ENCODE measurements at places on chromosomes 5 and 9.

GRCh38 chr9:124054582-124055227 is 43.1 kb downstream of the LHX2 start:
- DNase-seq, result peak; percentile 71

DNA sequence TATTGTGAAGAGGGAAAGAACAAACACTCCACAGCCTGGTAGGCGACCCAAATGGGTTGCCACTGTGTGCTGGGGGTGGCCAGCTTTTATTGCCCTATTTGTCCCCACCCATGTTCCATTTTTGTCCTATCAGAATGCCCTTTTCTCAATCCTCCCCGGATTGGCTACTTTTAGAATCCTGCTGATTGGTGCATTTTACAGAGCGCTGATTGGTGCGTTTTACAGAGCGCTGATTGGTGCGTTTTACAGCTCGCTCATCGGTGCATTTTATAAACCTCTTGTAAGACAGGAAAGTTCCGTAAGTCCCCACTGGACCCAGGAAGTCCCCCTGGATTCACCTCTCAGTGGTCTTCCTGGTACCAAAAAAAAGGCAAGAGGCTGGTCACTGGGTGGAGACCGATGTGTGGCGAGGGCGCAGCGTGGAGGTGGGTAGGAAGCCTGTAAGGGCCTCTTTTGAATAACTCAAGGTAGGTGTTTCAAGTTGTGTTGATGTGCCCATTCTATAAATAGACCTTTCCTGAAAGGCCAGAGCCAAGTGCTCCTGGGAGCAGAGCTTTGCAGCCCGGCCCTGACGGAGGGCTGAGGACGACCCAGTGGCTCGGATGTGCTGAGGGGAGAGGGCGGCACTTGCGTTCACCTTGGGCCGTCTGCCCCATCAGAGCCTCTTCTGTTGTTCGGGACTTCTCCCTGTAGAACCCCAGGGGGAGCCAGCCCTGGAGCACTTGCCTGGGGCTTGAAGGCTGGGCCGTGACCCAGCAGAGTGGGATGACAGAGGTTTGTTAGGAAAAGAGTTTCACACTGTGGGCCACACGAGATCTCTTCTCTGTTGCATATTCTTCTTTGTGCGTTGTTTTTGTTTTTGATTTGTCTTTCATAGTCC is 7.2 kb upstream of the GFPT2 start:
- no peak for DNase-seq

DNA sequence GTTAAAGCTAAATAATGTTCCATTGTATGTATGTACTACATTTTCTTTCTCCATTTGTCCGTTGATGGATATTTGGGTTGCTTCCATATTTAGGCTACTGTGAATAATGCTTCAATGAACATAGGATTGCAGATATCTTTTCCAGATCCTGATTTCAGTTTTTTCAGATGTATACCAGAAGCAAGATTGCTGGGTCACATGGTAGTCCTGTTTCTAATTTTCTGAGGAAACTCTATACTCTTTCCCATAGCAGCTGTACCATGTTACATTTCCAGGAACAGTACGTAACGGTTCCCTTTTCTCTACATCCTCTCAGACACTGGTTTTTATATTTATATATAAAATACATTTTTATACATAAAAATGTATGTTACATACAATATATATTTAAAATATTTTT is 121.8 kb downstream of the GCNT1 start:
- no peak for DNase-seq

- no peak for DNase-seq
Measured at GRCh38 chr5:120794121-120794520, 330.0 kb downstream of the PRR16 start.

DNA sequence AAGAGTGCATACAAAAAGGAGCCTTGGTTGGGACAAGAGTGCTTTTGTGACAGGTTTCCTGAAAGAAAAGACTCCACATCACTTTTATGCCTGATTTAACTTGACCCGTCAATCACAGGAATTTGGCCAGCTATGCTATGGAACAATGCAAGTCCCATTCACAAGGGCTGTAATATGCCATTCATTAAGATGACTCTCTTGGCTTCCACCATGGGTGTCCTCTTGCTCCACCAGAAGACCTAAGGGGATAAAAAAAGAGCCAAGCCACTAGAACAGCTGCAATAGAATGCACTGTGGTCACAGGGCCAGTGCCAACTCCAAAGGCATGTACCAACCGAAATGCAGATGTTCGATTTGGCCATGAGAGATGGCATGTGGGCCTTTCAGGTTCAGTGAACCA is 480.1 kb upstream of the MPDZ start:
- no peak for DNase-seq

DNA sequence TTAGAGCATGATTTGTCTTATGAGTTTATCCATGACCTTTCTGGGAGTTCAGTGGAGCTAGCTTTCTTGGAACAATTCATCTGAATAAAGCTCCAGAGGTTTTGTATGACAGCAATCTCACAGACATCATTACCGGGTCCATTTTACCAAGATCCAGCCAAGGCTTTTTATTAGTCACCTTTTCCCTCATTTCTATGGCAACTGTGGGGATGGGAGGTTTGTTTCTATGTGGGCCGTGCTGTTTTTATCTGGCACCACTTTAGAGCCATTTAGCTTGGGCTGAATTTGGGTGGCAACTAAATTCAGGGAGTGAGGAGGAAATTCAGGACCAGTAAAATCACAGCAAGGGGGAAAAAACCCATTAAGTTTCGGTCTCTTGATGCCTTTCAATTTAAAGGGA is 245.7 kb downstream of the NSG2 start:
- no peak for DNase-seq

GRCh38 chr5:44454002-44454401 is 64.8 kb upstream of the FGF10 start:
- DNase-seq, result no peak

DNA sequence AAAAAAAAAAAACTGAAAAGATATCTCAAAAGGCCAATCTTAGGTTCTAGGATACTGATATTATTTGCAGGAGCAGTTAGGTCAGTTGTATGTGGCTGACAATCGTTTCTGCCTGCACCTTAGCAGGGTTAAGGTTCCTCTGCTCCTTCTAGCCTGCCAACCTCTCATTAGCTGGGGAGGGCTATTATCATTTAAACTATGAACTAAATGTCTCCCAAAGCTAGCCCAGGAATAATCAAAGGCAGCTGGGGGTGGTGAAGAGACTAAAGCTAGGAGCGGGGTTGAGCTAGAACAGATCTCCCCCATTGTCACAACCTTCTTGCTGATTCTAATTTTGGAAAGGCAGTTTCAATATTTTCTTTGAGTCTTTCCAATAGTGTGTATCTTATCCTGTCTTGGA is 99.9 kb downstream of the ICE1 start:
- DNase-seq, result no peak

DNA sequence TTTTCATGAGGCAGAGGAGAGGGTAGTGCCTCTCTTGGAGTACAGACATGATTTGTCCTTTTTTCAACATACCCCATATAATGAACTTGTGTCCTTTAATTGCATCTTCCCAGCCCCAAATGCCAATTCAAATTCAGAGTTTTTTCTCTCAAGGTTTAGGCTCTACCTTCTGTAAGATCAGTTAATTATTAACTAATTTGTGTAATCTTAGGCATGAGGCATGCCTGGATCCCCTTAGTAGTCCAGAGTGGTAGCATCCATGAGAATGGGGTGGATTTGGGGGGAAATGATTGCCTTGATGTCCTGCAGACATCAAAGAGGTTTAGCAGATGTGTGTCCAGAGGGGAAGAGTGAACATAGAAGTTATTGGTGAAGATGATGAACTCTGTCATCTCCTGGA is 533.3 kb downstream of the LRRC70 start:
- DNase-seq, result no peak

GRCh38 chr9:122498883-122499288 is 11.7 kb upstream of the OR1J2 start:
- DNase-seq, result peak; percentile 54

DNA sequence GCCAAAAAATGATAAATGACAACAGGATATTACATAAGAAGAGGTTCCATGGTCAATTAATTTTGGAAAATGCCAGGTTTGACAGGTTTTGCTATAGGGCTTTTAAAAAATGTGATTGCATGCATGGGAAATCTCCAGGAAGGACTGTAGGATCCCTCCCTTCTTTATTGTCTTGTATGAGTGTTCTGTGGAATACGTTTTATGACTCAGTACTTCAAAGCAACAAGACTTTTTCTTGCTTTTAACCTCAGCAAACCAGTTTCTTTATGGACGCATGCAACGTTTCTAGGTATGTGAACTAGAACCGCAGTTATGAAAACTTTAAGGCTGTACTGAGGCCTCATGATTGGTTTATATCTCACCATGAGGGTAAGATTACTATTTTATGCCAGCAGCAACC is 76.6 kb upstream of the NTRK2 start:
- no peak for DNase-seq

DNA sequence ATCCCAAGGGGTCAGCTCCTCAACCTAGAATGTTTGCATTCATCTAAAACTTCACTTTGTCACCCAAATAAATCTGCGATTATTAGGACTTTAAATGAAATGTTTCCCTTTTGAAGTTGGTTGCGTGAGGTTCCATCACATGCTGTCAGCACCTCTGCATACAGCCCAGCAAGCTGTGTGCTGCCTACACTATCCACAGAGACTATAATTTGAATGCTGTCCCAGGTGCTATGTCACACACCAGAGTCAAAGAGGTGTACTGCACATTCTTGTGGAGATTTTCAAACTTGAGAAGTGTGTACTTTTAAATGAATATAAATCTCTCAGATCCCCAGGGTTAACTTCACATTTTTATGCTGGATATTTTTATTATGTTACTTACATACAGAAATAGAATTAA is 19.3 kb upstream of the CKS2 start:
- DNase-seq, result no peak

GRCh38 chr9:20042128-20042711 is 253.4 kb upstream of the SLC24A2 start:
- no peak for DNase-seq

- no peak for DNase-seq
Measured at GRCh38 chr5:5736007-5736406, 313.5 kb downstream of the ICE1 start.

- peak; percentile 32 for DNase-seq
Measured at GRCh38 chr5:78586251-78586650, 62.3 kb downstream of the LHFPL2 start.

- DNase-seq, result no peak
Measured at GRCh38 chr5:61625681-61626621, 293.9 kb downstream of the ZSWIM6 start.

DNA sequence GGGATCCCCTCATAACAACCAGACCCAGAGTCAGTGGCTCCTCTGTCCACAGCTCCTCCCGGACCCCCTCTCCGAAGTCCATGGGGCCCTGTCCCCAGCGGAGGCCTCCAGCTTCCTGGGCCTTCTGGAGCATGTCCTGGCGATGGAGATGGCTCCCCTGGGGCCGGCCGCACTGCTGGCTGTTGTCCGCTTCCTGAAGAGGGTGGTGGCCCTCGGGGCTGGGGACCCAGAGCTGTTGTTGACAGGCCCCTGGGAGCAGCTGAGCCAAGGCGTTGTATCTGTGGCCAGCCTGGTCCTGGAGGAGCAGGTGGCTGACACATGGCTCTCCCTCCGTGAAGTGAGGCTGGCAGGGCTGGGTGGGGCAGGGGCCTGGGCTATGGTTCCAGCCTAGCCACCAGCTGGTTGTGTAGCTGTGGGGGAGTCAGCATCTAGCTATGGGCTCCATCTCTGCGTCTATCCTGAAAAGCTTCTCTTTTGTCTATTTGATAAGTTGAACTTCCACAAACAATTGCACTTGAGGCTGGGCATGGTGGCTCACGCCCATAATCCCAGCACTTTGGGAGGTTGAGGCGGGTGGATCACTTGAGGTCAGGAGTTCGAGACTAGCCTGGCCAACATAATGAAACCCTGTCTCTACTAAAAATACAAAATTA is 4.7 kb downstream of the ADGRD2 start:
- no peak for DNase-seq

GRCh38 chr5:179273441-179274145 is 71.7 kb downstream of the ADAMTS2 start:
- DNase-seq, result no peak

- no peak for DNase-seq
Measured at GRCh38 chr9:123267481-123268198, 746 bp downstream of the STRBP start.

DNA sequence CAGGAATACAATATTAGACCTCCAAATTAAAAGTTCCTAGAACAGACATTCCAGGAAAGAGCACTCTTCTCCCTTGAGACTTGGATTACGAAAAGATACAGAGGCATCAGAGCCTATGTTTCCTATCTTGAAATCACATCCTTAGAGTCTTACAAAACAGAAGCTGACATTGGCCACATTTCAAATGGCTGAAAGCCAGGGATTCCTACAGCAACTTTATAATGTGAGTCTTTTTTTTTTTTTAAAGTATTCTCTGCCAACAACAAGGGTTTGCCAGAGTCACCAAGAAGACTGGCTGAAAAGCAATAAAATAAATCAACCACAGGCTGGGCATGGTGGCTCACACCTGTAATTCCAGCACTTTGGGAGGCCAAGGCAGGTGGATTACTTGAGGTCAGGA is 63.1 kb downstream of the TRPM6 start:
- no peak for DNase-seq

DNA sequence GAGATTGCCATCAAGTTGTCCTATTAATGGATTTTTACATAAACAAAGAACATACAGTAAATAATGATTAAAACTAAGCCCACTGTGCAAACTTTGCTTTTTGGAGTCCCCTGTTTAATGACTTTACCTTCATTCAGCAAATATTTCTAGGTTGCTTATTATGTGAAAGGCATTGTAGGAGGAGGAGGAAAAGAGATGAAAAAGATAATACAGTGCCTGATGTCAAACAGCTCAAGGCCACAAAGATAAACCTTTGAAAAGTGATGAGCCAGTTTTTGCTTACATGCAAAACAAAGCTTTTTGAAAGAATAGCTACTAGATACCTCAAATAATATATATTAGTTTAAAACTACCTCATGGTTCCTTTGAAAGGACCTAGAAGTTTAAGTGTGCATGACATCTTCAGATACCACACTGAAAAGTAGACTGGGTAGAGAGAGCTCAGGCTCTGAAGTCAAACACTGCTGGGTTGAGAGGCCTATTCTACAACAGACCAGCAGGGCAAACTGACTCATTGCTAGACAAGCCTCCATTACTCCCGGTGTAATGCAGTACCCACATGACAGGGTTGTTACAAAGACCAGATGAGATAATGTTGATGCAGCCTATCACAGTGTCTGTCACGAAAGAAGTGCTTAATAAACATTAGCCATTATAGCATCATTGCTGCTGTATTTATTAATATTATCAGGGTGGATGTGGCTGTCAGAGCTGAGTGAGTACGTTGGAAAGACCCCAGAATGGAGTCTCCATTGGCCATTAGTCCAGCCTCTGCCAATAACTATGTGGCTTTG is 11.8 kb downstream of the DEPDC1B start:
- peak; percentile 87 for DNase-seq

DNA sequence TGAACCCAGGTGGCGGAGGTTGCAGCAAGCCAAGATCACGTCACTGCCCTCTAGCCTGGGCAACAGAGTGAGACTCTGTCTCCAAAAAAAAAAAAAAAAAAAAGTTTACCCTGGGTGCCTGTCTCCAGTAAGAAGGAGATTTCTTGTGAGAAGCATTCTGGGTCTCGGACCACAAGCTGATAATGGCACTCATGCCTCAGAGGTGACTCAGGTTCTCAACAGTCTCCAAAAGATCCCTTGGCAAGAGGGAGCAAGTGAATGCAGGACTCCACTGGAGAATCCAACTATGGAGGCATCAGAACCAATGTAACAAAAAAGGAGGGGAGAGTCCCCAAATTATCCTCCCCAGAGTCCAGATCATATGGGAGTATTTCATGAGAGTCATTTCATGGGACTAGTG is 106.0 kb upstream of the LRRTM2 start:
- DNase-seq, result no peak

GRCh38 chr5:37893434-37894134 is 53.7 kb upstream of the GDNF start:
- DNase-seq, result no peak

All from RKO (cell line).